ENCODE measurements at places on chromosomes 13 and 19.

- DNase-seq = no peak
Observed at GRCh38 chr13:57409121-57409520, 222.4 kb upstream of the PCDH17 start.

DNA sequence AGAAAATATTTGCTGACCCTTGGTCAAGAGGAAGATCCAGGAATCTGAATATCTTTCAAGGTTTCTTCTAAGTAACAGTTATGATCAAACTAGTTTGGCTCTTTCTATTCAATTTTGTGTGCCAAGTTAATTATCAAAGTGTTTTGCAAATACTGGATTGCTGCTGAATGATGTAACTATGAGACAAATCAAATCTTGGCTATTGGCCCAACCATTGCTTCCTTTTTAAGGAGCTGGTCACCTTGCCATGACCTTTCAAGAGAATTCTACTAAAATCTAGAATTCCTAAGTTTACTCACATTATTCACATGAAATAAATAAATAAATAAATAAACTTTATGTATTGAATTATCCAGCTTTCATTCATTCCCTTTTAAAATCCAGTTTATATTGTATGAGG, 371.8 kb downstream of the SLITRK6 start:
- no peak for DNase-seq

GRCh38 chr13:76293346-76293745, 592.9 kb downstream of the KCTD12 start:
- DNase-seq = no peak

GRCh38 chr19:14544047-14544446, 14.7 kb downstream of the TECR start:
- DNase-seq = no peak

DNA sequence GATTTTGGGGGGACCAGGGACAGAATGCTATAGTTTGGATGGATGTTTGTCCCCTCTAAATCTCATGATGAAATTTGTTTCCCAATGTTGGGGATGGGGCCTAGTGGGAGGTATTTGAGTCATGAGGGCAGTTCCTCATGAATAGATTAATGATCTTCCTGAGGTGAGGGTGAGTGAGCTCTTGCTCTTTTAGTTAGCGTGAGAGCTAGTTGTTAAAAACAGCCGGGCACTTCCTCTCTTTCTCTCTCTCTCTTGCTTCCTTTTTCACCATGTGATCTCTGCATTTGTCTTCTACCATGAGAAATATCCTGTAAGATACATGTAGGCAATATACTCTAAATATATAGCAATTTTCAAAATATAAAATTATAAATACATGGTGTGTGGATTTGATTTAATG, 290.8 kb upstream of the PCDH9 start:
- no peak for DNase-seq

GRCh38 chr19:4555657-4556561, 3.6 kb downstream of the SEMA6B start:
- DNase-seq = no peak

GRCh38 chr19:36009633-36010379, 1.2 kb upstream of the SYNE4 start:
- DNase-seq = peak; percentile 14

DNA sequence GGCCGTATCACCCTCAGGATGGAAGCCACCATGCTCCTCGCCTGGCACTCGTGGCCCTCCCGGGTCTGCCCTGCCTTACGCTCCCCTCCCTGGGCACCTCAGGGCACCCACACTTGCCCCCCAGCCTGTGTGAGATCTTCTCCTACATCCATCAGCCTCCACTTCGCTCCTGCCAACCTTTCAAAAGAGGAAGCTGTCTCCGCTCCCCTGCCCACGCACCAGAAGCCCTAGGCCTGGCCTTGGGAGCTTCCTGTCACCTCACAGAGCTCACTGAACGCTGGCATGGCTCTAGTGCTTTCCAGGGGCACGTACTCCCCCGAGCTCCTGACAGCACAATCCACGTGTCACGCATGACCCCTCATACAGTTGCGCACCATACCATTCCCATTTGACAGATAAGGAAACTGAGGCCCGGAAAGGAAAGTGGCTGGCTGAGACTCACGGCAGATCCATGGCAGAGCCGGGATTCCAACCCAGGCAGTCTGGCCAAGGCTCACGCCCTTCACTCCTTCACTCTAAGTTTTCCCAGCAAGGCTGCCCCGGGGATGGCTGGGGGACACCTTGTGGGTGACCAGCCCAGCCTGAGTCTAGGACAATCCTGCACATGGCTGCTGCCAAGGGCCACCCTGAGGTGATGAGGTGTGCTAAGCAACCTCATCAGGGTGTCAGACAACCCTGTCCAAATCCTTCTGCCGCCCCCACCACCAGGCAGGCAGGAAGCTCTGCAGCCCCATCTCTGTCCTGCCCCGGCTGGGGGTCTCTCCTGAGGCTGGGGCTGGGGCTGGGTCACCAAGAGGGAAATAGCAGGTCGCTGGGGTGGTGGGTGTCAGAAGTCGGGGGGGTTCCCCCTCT, 19.3 kb downstream of the PPP1R12C start:
- DNase-seq = no peak

DNA sequence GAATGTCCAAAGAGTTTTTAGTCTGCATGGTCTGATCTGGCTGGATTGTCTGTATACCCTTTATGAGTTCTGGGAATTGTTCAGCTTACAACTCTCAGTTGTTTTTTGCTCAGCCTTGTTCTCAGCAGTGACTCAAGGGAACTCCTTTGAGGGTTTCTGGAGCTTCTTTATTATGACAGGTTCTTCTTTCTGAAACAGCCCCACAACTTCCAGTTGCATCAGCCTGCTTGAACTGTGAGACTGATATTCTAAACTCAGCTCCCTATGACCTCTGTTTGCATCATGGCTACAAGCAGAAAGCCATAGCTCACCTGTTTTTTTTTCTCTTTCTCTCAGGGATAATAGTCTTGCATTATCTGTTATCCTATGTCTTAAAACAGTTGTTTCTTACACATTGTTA, 85.0 kb downstream of the TDRD3 start:
- no peak for DNase-seq

GRCh38 chr13:45779901-45780300, 71.7 kb downstream of the SIAH3 start:
- DNase-seq = no peak

DNA sequence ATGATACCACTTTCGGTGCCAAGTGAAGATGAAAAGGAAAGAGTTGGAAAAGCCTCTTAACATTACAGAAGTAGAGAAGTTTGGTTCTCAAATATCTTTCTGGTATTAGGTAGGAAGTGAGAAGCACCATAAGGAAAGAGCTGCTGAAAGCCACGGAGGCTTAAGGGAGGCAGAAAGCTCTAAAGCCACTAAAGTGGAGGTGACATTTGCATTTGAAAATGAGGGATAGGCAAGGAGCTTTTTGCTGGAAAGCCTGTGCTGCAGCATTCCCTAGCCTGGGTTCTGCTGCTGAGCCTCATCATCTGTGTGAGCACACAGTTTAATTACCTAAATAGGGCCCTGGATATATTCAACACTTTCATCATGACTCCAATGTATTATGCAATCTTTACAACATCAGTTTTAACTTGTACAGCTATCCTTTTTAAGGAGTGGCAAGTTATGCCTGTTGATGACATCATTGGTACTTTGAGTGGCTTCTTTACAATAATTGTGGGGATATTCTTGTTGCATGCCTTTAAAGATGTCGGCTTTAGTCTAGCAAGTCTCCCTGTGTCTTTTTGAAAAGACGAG, 315.4 kb downstream of the RBM26 start:
- no peak for DNase-seq

DNA sequence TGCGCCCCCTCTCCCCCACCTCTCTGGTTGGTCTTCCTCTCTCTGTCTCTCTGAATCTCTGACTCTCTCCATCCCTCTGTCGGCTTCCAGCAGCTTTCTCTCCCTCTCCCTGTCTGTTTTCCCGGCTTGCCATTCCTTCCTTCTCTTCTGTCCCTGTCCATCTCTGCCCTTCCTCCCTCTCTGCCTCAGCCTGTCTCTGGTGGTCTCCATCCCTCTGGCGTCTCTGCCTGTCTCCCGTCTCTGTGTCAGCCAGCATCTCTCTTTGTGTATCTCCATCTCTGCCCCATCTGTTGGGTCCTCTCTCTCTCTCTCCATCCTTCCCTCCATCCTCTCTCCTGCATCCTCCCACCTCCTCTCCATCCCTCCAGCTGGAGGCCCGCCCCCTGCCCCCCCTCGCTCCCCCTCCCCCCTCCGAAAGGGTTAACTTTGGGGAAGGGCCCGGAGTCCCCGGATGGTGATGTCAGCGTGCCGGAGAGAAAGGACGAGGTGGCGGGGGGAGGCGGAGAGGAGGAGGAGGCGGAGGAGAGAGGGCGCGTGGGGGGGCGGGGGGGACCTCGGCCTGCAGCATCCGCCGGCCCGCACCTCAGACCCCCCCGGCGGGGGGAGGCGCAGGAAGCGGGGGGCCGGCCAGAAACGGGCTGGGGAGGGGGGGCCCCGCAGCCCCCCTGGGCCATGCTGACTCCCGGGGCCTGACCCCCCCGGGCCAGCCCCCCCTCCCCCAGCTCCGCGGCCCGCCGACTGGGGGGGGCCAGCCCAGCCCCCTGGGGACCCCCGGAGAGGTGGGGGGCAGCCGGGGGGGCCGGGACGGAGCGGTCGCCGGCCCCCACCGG, at the start of gene BRSK1:
Gene BRSK1 (plus strand): TSS at position 450 of the 830 bp plus-strand sequence. CDS start 446 bp downstream, outside the sequence.
- DNase-seq = peak; percentile 29

GRCh38 chr19:6387372-6387771, 5.6 kb downstream of the GTF2F1 start:
- no peak for DNase-seq

GRCh38 chr13:98658131-98658530, 81.2 kb upstream of the STK24 start:
- no peak for DNase-seq

All from right kidney (tissue), 9 donors.